ENCODE measurements at places on chromosomes 2 and 18.

DNA sequence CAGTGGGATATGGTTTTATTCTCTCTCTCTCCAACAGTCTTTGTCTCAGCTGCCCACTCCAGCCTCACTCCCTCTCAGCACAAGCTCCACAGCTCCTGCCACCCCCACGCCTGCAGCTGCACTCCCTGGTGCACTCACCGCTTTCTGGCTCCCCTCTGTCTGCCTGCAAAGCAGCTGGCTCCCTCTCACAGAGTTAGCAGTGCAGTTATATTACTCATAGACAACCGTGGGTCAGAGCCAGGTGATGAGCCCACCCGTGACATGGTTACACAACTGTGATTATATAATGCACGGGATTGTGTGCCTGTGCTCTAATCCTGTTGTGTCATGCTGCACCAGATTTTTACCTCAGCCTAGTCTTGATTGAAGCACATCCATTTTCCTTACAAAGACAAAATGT is 276.9 kb upstream of the CHAC2 start:
- DNase-seq, result no peak

DNA sequence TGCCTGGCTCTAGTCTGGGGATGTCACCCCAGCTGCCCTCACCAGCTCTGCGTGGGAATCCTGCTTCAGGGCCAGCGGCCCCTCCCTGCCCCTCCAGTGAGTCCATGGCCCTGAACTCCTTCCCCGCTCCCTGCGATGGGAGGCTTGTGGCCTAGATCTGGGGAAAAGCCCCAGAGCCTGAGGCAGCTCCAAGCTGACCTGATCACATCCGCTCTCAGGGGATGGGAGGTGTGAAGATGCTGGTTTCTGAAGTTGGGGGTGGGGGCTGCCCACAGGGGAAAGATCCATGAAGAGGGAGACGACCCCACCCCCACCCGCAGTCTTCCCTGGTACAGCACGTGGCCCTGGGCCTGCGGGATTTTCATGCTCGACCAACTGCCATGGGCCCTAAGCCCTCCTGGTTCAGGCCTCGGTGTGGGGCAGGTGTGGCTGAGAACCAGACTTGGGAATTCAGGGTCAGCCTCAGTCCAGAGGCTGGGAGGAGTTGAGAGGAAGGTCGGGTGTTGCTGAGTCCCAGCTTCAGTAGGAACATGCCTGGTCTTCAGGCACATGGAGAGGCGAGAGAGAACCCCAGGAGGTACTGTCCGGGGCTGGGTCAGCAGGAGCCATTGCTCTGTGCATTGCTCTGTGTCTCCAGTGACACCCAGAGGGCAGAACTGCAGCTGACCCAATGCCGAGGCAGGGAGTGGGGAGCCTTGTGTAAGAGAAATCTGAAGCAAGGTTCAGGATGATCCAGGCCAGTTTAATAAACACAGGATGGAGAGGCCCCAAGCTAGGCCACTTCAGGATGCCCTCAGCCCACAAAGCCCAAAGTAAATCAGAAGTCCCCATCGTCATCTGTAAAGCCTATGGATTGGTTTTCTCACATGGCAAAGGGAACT is 115.1 kb downstream of the CAPN13 start:
- no peak for DNase-seq

DNA sequence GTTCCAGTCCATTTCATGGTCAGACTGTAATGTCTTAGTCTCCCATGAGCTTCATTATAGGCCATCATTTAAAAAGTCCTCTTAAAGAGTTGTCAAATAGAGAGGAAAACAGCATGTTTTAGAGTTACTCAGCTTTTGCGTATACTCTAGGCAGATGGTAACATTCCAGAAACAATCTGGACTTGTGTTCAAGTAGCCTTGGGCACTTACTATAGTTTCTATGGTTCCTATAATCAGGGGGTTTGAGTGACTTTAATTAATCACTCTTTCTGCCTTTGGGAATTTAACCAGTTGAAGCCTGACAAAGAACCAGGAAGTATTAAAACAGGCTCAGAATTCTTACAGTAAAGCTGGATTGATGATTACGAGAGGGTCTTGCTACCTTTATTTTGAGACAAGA is 42.1 kb upstream of the SCN7A start:
- no peak for DNase-seq

DNA sequence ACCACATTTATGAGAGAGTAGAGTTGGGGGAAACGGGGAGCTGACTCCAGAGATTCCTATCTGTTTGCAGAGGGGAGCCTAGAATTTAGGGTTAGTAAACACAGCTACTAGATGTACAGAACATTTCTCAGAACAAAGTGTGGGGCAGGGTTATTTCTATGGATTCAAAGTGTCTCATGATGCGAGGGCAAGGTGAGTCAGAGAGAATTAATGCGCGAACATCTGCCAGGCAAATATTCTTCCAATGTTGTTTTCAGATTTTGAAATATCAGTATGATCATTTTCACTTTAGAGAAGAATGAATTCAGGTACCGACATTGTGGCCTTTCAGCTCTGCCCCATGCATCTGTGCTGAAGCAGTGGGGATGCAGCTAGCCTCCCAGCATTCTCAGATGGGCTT is 2.0 kb upstream of the DSEL start:
- DNase-seq, result no peak

DNA sequence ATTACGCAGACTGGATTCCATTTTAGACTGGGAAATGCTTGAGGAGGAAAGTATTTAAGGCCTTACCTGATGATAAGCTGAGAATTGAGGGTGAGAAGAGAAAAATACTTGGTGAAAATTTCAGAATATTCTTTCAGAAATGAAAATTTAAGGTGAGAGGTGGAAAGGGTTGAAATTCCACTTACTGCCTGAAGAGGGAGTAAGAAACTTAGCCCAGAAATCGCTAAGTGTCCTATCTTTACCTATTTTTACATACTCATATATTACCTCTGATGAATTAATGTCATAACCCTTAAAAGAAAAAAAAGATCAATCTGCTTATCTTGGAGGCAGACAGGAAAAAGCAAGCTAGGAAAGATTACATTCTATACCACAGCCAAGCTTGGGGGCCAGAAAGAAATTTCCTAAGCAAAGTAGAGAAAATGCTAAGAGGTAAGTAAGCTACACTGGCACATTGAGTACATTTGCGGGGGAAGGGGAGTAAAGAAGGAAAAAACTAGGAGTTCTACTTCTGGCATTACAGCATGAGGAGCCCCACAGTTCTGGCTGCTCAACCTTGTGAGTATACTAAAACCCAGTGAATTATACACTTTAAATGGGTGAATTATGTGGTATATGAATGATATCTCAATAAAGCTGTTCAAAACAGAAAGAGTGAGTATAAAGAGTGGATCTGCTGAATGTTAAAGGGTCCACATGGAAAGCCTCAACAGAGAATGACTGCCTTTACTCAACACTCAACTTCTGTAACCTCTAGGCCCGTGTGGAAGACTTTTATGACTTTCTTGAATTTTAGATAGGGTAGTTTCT is 33.8 kb downstream of the SMC6 start:
- peak; percentile 13 for DNase-seq
